Fibroblast of lung (primary cell): ENCODE measurements at places on chromosomes 13 and 19.

DNA sequence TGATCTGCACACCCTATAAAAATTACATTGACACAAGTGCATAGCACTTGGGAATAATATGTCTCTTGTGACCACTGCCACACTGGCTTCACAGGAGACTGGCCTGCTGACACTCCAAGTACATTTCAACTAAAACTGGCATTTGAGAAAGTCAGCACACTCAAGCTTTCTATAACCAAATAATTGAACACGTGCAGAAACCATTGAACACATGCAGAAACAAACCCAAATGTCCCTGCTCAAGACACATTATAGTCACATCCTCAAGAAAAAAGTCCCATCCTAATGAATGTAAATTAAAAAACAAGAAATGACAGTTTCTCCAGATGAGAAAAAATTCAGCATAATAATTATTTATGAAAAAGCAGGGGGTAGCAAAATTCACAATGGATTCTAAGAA lies 1859.1 kb upstream of the PCDH20 start:
- DNase-seq = no peak

DNA sequence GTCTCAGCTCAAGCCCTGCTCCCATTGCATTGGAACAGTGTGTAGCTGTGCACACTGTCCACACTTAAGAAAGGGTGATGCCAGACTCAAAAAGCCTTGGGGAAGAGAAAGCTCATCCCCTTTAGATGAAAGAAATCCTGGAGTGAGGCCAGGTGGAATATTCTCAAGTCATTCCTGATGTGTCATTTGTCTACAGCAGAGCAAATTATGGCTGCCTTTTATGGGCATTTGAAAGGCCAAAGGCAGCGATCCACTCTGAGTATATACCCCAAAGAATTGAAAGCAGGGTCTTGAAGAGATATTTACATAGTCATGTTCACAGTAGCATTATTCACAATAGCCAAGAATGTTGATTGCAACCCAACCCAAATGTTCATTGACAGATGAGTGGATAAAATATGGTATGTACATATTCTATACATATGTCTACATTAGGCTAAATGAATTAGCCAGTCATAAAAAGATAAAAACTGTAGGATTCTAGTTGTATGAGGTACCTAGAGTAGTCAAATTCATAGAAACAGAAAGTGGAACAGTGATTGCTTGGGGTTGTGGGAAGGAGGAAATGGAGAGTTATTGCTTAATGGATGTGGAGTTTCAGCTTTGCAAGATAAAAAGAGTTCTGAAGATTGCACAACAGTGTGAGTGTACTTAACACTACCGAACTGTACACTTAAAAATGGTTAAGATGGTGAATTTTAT lies 214.9 kb downstream of the KCNRG start:
- DNase-seq = peak; percentile 53

DNA sequence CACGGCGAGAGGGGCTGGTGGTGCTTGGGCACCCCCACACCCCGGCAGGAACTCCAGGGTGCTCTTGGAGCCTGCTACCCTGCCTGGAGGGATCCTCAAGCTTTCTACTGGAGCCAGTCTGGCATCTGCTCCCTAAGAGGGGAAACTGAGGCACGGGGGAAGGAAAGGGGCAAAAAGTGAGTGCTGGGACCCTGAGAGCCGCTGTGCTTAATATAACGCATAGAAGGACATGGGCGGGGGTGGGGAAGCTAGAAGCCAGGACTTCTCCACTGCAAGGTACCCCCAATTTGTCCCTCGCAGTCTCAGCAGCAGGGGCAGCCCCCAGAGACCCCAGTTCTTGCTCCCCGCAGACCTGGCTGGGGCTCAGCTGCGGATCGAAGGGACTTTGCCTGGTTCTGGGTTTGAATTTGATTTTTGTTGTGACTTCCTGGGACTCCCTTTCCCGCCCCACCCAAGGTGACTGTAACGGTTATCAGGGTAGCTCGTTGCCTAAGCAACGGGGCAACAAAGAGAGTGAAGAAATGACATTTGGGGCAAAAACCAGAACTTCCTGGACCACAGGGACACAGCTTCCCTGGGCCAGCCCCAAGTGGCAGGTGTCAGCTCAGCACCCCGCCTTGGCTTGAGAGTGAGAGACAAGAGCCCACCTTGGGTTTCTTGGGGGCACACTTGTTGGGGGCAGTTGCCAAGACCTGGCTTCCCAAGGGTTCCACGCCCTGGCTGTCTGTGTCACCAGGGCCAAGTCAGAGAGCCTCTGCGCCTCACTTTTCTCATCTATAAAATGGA lies 638 bp downstream of the ADGRE5 start:
- peak; percentile 44 for DNase-seq

- peak; percentile 27 for DNase-seq
Observed at GRCh38 chr19:19423322-19423721, 17.8 kb downstream of the GATAD2A start.

- no peak for DNase-seq
Observed at GRCh38 chr13:92500192-92500591, 726.4 kb upstream of the GPC6 start.

DNA sequence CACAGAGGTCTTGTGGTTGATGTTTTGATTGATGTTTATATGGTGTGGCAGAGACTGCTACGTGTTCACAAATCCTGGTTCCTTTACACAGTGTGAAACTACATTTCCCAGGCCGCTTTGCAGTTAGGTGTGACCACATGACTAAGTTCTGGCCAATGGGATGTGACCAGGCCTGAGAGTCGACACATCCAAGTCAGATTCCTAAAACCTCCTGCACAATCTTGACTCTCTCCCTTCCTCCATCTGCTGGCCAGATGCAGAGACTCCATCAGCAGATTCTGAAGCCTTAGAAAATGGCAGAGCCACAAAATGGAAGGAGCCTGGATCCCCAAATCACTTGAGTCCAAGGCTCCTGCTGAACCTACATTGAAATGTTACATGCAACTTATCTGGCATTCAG lies 12.6 kb downstream of the CD37 start:
- DNase-seq = peak; percentile 76

- DNase-seq = no peak
Observed at GRCh38 chr13:20623000-20623399, 56.0 kb downstream of the IFT88 start.

GRCh38 chr13:60165391-60166099 lies 1.8 kb upstream of the DIAPH3 start:
- DNase-seq = peak; percentile 58

DNA sequence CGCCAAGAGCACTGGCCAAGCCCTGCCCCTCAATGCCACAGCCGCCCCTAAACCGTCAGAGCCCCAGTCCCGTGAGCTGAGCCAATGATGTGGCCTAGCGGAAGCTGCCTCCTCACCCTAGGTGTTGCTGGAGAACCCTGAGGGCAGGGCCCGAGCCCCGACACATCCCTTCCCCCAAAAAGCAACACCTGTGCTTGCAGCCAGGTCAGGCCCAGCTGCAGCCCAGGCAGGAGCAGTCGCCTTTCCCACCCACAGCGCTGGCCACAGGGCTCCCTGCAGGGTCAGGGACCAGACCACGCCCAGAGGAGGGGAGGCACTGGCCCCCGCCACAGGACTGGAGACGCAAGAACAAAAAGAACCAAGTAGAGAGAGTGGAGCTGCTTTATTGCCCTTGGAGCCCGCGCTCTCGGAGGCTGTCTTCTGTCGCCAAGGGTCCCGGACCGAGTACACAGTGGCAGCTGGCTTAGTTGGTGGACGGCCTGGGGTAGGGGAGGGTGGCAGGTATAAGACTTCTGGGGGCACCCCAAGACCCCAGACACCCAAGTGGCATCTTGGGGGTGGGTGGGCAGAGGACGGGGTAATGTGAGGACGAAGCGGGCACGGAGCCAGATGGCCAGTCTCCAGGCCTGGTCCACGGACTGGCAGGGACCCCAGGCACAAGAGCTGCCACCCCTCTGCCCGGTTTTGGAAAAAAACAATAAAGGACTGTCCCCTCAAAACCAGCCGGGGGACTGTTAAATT lies 3.3 kb downstream of the P2RY11 start:
- no peak for DNase-seq

DNA sequence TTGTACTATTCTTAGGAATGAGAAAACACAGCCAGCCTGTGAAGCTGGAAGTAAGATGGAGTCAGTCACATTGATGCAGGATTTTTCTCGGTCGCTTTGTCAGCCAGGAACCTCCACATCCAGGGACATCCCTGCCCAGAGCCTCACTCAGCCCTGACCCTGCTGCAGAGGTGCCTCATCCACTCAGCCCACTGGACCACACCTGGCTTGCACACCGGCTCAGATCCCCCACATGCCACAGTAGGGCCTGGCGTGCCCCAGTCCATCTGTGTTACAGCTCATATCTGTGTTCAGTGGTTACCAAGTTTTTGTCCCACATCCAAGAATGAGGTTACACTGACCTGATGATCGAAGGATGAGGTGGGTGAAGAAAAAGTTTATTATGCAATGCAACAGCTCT lies 1315.4 kb downstream of the SLITRK1 start:
- no peak for DNase-seq

GRCh38 chr19:11089254-11090013 lies at the start of gene LDLR:
Gene LDLR, plus strand, starts transcription at chr19:11089463. Its CDS starts 86 bp downstream, at chr19:11089549.
- peak; percentile 97 for DNase-seq

DNA sequence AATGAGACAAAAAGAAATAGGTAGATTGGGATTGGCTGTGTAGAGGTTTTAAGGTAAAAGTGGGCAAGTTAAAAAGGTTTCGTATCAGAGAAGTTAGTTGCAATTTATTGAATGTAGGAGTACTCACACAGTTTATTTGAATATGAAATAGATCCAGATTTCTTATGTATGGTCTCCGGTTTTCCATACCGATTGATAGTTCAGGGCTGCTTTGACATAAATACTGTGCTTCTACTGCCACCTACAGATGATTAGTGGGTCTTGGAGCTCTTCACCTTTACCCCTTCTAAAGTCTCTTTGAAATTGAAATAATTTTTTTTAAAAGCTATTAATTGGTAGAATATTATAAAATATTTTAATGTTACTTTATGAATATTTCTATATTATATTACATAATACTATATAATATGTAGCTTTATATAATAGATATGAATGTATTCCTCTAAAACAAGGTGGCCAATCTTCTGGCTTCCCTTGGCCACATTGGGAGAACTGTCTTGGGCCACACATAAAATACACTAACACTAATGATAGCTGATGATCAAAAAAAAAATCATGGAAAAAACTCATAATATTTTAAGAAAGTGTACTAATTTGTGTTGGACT lies 7.7 kb upstream of the GPR18 start:
- peak; percentile 72 for DNase-seq

DNA sequence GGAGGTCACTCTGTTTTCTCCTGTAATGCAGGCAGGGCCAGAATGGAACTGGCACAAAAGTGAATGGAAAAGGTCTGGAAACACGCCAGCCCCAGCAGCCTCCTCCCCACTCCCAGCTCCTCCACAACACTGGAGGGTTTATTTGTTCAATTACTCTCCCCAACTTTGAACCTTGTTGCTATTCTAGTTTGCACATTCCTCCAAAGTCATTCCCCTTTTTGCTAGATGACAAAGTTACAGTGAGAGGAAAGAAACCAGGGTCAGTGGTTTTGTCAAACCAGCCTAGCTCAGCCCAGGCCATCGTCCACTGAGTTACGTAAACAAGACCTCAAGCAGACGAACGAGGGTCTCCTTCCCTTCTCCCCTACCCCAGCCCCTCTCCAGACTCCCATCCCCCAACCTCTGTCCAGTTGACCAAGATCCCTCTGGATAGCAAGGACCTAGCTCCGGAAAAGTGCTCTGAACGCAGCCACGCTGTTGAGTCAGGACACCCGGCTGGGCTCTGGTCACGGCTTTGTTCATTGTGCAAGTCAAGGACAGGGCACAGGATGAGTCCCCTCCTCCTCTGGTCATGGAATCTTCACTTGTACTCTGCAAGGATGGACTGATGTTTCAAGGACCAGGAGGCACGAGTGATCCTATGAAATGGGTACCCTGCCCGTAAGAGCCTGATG lies 180.0 kb downstream of the USP12 start:
- DNase-seq = peak; percentile 32

- DNase-seq = no peak
Observed at GRCh38 chr19:8017808-8018207, 12.4 kb upstream of the ELAVL1 start.

DNA sequence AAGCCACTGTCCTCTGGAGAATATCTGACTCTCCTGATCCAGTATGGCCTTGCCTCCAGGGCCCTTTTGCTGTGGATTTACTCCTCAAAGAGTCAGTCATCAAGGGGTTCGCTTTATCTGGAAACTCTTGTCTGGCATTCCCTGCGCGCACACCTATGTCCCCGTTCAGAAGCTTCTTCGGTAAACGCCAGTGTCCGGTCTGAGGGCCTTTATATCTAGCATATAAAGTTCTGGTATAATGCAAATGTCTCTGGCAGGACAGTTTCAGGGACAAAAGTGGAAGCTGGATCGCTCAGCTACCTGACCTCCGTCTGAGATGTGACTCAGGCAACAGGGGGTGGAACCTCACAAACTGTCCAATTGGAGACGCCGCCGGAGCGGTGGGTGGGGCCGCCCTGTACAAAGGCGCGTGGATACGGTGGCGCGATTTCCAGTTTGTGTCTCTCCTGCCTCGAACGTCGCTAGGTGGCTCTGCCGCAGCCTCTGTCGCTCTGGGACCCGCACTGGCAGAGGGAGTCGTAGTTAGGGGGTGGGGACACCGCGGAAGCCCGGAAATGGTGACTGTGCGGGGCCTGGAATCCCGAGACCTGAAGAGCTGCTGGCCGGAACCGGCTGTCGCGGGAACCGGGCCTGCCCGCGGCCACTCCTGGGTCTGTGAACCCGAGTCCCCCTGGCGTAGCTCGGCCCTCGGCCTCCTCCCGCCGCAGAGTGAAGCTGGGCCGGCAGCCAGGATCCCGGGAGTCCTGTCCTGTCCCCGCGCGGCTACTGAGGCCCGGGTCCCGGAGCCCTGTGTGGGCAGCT lies 10.6 kb upstream of the ZNF709 start:
- DNase-seq = peak; percentile 84

GRCh38 chr19:18762125-18763023 lies 28.7 kb downstream of the COMP start:
- peak; percentile 56 for DNase-seq

GRCh38 chr19:6095760-6096159 lies 14.5 kb downstream of the RFX2 start:
- no peak for DNase-seq

DNA sequence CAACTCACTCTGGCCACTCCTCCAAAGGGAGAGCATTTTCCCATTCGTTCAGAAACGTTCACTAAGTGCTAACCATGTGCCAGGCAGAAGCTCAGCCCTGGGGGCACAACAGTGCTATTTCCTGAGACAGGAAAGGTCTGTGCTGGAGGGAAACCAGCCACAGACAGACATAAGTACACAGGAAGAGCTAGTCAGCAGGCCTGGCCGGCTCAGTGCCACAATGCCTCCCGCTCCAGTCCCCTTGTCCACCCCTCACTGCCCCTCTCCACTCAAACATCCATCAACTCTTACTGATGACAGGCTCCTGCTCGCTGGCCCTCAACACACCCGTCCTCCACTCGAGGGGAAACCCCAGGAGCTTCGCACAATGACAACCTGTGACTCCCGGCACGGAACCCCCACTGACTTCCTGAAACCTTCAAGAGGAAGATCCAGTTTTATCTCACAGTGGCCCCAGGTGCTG lies 11.3 kb upstream of the PLA2G4C start:
- DNase-seq = no peak
